Left ventricle myocardium inferior (tissue), 1 donor: ENCODE measurements at places on chromosomes 13 and 19.
A peak's percentile ranks its signal among the peaks of the same experiment; 100 is the strongest.

DNA sequence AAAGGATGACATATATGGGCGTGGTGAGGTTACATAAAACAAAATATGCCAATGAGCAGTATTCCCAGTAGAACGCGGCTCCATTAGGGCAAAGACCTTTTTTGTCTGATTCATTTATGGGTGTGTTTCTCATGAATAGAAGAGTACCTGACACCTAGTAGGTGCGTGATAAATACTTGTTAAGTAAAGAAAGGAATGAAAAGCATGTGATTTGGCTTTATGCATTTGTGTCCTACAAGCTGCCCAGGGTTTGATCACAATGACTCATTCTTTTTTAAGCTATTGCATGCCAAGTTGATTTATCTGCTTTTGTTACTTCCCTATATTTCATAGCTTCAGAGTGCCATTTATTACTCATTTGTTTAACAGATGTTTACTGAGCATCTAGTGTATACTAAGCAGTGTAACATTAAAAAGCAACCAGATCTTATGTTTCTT lies 19.1 kb upstream of the KCTD4 start:
- DNase-seq: no peak

GRCh38 chr19:2648528-2648937 lies 54.0 kb downstream of the GNG7 start:
- peak; percentile 69 for DNase-seq

- DNase-seq: no peak
Measured at GRCh38 chr19:11663181-11663591, 65.9 kb downstream of the ZNF627 start.

GRCh38 chr19:55094456-55095259 lies 19.0 kb downstream of the EPS8L1 start:
- no peak for DNase-seq
